ENCODE measurements at places on chromosomes 7 and 10.

- no peak for DNase-seq
These were observed 106.0 kb upstream of the PDCD4 start for GRCh38 chr10:110765513-110766319.

DNA sequence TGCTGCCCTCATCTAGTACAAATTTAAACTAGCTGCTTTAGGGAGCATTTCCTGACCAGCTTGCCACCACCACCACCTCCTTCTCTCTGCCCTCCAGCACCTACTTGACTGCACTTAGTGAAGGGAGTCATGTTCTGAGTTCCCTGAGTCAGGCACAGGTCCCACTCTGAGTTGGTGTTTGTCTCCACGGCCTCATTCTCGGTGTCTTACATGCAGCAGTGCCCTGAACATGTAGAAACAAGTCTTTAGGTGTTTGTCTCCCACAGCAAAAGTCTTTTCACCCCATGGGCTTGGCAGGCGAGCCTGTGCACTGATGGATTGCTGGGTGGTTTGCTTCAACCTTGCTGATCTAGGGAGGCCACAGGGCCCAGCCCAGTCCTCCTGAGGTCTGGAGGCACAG, 16.9 kb downstream of the TSPAN14 start:
- DNase-seq, result no peak

DNA sequence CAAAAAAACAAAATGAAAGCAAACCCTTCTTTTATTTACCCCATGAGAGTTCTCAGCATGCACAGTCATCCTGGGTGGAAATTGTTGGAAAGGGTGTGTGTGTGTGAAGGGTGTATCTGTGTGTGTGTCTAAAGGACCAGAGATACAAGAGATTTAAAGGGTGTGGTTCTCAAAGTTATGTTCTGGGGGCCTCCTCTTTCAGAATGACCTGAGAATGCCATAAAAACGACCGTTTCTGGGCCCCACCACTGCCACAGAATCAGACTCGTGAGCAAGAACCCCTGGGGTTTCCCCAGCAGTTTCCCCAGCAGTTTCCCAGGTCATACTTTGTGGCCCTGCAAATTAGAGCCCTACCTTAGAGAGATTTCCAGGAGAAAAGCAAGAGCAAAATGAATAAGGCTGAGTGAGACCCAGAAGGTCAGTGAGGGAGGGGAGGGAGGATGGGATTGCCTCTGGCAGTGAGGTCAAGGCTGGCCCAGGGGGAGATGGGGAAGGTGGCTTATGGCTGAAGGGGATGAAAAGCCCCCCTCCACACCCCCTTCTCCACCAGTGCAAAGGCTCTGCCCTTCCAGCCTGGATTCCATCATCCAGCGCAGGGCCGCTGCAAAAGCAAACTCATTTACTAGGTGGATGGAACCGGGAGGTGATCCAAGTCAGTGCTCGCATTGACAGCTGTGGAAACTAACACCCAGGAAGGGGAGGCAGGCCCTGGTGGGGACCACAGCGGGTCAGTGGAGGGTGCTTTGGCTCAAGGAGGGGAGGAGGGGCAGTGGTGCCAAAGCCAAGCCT, 10.2 kb downstream of the PYROXD2 start:
- no peak for DNase-seq

DNA sequence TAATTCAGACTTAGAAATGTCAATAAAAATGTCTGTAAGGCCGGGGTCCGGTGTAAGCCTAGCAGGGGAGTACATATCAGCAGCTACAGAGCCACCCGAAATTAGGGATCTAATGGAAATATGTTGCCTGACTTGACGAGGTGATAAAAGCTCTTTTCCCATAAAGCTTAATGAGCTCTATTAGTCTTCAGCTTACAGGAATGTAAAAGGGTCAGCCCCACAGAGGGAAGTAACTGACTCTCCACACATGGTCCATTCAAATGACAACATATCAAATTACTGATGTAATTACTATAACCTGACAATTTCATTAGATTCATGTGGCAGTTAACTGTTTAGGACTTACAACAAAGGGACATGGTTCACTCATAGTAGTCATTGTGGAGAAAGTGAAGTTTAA, 62.3 kb downstream of the ATE1 start:
- no peak for DNase-seq

DNA sequence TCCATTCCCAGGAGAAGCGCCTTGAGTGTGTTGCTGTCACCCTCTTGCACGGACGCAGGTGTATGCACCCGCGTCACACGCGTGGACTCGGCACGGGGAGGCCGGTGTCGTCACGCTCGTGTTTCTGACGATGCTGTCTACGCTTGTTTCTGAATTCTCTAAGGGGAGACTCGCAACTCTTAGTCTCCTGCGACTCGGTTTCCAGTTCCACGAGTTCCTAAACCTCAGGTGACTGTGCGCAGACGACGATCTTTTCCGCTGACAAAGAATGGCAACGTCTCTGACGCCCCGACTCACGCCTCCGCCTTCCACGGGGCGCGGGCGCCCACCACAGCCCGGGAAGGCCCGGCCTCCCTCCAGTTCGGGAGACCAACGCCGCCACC, 579 bp downstream of the IDI1 start:
- no peak for DNase-seq

- DNase-seq, result no peak
These were observed 65.6 kb downstream of the TWIST1 start for GRCh38 chr7:19051767-19052375.

- no peak for DNase-seq
These were observed 1.5 kb downstream of the FAM131B start for GRCh38 chr7:143360788-143361551.

DNA sequence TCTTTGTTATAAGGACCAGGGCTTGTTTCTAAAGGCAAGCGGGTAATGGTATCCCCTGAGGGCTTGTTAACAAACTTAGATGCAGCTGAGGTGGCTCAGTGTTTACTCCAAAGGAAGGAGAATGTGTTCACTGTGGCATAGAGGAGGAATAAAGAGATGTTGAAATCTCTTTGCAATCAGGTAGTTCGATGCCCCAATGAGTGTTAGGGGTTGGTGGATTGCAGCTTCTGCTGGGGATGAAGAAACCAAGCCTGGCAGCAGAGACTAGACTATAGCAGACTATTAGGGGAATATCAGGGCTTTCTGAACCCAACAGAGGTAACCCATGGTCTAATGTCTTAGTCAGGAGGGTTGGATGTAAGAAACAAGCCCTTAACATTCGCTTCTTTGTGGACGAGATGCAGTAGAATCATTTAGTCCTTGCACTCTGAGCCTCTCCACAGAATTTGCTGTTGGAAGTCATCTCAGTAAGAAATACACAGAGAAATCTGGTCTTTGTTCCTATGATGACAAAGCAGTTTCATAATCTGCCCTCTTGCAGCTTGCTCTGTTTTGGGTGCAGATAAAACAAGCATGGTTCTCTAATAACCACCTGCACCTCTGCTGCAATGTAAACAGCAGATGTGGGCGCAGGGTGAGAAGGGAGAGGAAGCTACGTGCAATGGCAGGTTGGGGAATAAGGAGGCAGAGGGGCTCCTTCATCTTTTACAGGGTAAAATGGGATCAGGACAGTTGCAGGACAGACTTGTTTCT, 108.6 kb downstream of the NRF1 start:
- DNase-seq, result no peak

DNA sequence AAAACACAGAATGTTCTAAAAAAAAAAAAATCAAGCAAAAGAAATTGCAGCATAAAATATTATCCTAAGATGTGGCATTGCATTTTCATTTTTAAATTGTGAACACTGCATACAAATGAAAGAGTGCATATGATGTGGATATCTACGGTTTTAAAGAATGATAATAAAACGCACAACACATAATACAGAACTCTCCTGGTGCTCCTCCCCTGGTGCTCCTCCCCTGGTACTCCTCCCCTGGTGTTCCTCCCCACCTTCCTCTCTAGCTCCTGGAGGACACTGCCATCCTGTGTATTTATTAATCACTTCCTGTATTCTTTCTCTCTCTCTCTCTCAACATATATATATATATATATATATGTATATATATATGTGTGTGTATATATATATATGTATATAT, 100.1 kb downstream of the SLC37A3 start:
- no peak for DNase-seq

GRCh38 chr10:100709146-100710082, 36.0 kb upstream of the PAX2 start:
- no peak for DNase-seq

- no peak for DNase-seq
These were observed 790 bp downstream of the ADAM22 start for GRCh38 chr7:87934699-87935383.

- DNase-seq, result no peak
These were observed 136.3 kb downstream of the ELFN1 start for GRCh38 chr7:1806354-1806753.

- no peak for DNase-seq
These were observed 28.2 kb downstream of the SGPL1 start for GRCh38 chr10:70843776-70844489.

- no peak for DNase-seq
These were observed 490.0 kb downstream of the PTPRN2 start for GRCh38 chr7:158097453-158098124.

- no peak for DNase-seq
These were observed 11.3 kb upstream of the ATXN7L1 start for GRCh38 chr7:105887569-105888189.

GRCh38 chr10:72736176-72736827, 44.4 kb downstream of the MCU start:
- DNase-seq, result no peak

Measured in activated T-helper 1 cell treated with anti-CD3 and anti-CD28 coated beads, Interleukin-2, amount 50 U/mL, for 16 hours (primary cell).